ENCODE measurements at places on chromosomes 16 and 17.
A peak's percentile ranks its signal among the peaks of the same experiment; 100 is the strongest.

- peak; percentile 68 for DNase-seq
Measured at GRCh38 chr16:5323284-5324141, 225.9 kb upstream of the EEF2KMT start.

DNA sequence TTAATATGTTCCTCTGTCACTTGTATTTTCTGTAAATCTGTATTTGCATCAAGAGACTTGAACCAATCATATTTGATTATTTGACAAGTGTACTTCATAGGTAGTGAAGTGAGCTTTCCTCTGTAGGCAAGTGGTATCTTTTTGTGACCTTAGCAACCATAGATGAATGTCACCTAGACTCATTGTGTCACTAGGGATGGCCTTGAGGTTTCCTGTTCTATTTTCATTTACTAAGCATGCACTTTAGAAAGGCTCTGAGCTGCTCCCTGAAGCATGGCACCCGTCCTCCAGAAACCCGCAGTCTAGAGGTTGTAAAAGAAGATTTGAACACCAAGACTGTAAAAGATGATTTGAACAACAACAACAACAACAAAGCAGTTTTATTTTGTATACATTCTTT lies 151.7 kb downstream of the PRKCB start:
- DNase-seq, result no peak

- DNase-seq, result no peak
Measured at GRCh38 chr16:23673971-23674614, 4.6 kb upstream of the PLK1 start.

GRCh38 chr17:1201132-1201702 lies 21.4 kb upstream of the ABR start:
- DNase-seq, result no peak

- no peak for DNase-seq
Measured at GRCh38 chr16:167122-167690, 1.4 kb downstream of the HBM start.

DNA sequence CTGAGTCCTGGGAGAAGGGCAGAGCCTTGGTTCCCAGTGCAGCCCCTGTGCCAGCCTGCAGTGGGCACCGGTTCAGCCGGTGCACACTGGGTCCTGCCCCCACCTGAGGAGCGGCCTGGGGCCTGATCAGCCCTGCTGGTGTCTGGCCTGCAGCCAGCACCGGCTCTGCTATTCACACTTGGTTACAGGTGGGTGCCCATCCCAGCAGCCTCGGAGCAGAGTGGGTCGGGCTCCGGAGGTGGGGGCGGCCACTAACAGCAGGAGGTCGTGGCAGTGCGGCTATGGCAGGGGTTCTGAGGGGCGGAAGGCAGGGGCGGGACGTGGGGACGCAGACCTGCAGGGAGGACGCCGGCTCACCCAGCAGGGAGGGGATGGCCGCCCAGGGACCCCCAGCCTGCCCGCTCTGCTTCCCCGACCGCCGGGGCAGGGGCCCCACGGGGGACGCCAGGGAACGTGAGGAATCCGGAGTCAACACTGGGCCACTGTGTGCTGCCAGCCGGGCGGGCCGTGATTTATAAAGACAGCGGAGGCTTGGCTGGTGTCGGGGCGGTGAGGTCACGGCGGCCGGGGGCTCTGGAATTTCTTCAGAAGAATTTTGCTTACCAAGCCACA lies 20.3 kb downstream of the METRNL start:
- DNase-seq, result peak; percentile 34

- DNase-seq, result peak; percentile 56
Measured at GRCh38 chr16:4330277-4330874, 14.5 kb downstream of the GLIS2 start.

- DNase-seq, result peak; percentile 22
Measured at GRCh38 chr16:7405166-7405565, 72.5 kb downstream of the RBFOX1 start.

DNA sequence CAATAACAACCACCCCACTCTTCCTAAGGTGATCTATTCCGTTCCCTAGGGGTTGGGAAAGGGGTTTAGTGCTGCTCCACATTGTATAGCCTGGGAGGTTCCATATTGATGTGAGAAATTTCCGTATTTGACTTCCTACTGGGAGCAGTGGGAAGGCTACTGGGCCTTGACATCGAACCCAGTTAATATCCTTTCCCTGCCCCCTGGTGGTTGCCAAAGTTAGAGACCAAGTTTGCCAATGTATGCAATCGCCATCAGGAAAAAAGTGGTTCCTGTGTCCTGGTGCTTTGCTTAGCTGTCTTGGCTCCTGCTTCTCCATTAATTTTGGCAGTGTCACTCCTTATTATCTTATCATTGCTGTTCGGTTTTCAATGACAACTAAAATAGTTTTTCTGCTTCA lies 914.9 kb downstream of the KCNJ2 start:
- peak; percentile 49 for DNase-seq

- DNase-seq, result no peak
Measured at GRCh38 chr16:59975953-59976352, 1241.8 kb upstream of the GOT2 start.

- peak; percentile 20 for DNase-seq
Measured at GRCh38 chr17:80446645-80447405, 29.6 kb downstream of the NPTX1 start.

- DNase-seq, result no peak
Measured at GRCh38 chr17:6018788-6019187, 51.4 kb upstream of the WSCD1 start.

GRCh38 chr16:47029724-47030123 lies 56.2 kb upstream of the DNAJA2 start:
- no peak for DNase-seq

DNA sequence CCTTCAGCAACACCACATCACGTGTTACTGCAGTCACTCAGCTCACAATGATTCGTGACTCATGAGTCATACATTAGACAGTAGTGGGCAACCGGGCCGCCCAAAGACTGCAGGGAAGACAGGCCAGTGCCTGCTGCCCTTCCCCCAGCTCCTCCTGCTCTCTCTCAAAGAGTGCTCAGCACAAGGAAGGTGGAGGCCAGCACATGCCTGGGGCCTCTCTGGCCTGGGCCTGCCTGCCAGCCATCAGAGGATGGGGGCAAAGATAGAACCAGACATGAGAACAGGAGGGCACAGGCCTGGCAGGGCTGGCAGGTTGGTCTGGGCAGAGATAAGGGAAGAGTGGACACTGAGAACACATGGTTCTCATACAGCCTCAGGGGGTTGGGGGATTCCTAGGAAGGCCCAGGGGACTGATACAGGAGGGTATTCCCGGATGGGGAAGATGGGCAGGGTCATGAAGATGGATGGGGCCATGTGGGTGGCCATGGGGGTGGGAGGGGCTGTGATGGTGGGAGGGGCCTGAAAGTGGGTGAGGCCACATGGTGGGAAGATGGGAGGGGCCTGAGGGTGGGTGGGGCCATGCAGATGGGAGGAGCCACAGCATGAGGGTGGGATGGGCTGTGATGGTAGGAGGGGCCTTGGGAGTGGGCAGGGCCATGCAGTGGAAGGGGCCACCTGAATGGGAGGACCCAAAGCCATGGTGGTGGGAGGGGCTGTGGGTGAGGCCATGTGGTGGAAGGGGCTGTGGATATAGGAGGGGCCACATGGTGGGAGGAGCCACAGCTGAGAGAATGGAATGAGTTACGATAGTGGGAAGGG lies 29.0 kb downstream of the KATNB1 start:
- DNase-seq, result peak; percentile 95

GRCh38 chr17:54013072-54013471 lies 190.3 kb downstream of the KIF2B start:
- DNase-seq, result no peak

DNA sequence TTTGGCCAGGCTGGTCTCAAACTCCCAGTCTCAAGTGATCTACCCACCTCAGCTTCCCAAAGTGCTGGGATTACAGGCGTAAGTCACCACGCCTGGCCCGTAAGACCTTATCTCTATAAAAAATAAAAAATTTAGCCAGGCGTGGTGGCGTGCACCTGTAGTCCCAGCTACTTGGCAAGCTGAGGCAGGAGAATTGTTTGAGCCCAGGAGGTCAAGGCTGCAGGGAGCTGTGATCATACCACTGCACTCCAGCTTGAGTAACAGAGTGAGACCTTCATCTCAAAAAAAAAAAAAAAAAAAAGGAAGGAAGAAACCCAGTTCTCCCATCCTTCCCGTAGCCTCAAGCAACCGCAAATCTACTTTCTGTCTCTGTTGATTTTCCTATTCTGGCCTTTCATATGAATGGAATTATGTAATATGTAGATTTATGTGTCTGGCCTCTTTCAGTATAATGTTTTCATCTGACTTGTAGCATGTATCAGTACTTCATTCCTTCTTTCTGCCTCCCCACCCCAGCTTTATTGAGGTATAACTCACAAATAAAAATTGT lies 11.2 kb downstream of the CASC3 start:
- no peak for DNase-seq

- DNase-seq, result no peak
Measured at GRCh38 chr17:77914385-77915254, 43.9 kb upstream of the TNRC6C start.

DNA sequence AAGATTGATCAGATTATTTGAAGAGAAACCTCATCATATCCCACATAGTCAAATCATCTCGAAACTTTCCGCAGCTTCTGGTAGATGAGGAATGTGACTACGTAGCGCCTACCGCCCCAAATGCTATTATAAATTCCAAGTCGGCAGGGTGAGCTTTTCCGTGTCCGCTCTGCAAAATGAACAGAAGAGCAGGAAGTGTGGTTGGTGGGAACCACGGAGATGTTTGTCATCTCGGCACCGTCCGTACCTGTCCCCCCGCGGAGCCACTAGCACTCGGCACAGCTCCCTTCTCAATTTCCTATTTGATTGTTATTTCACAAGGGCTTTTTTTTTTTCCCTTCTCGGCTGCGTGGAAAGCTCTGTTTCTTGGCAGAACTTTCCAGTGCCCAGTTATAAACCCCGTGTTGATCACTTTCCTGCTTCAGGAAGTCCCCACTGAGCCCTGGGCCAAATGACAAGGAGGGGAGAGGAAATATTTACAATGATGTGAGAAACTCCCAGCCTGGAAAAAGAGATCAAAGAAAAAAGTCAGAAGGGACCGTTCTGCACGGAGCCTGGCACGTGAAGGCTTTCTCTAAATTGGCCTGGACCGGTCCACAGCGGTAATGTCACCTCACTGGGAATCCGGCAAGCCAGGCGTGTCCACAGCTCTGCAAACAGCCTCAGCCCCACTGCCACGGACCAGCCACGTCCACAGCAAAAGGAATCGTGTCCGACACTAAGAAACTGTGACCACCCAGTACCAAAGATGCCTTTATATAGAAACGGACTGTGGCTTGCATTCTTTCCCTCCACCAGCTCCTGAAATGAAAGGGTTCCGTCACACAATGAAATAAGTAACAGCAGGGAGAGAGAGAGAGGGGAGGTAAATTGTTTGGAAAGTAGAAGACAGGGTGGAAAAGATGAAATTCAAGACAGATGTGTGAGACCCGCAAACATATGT lies 65.0 kb downstream of the MRM3 start:
- DNase-seq, result no peak

- peak; percentile 89 for DNase-seq
Measured at GRCh38 chr17:31499771-31500554, 108.5 kb downstream of the RAB11FIP4 start.

DNA sequence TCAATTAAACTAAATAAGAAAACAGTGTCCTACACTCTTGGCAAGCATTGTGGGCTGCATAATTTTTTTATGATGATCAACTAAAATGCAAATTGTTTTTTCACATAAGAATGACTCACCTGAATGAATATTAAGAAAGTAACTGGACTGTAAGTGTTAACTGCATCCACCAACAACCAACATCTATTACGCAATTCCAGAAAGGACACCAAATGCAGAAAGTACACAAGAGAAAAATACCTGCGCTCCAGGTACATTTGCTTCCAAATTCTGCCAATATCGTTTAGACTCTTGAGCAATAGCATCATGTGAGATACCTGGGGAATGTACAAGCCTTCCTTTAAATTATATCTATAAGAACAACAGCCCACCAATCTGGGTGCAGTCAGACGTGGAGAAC lies 19.8 kb upstream of the TXNDC11 start:
- no peak for DNase-seq

GRCh38 chr16:49644145-49644463 lies 211.8 kb downstream of the ZNF423 start:
- peak; percentile 61 for DNase-seq

- DNase-seq, result no peak
Measured at GRCh38 chr17:63124536-63124935, 158.5 kb downstream of the TANC2 start.

- DNase-seq, result no peak
Measured at GRCh38 chr17:9021992-9022572, 772 bp downstream of the NTN1 start.

DNA sequence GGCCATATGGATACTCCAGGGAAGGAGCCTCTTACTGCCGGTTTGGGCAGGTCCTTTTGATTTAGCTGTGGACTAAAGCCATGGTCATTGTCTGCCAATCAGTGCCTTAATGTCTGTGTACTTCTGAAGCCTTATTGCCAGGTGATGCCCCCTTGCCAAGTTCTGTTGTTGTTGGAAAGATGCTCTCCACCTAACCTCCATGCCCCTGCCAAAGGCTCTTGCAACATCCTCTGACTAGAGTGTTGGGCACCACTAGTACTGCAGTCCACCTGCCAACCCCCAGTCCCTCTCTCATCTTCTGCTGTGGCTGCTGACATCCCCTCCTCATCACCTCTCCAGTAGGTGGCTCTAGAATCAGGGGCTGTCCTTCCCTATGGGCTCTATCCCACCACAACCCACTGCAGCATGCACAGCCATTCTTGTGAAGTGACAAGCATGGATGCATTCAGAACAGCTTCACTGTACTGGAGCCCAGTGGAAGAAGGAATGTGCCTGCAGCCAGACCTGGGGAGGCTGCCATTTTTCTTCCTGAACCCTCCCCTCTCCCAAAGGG lies 375.3 kb upstream of the CDH5 start:
- DNase-seq, result no peak

DNA sequence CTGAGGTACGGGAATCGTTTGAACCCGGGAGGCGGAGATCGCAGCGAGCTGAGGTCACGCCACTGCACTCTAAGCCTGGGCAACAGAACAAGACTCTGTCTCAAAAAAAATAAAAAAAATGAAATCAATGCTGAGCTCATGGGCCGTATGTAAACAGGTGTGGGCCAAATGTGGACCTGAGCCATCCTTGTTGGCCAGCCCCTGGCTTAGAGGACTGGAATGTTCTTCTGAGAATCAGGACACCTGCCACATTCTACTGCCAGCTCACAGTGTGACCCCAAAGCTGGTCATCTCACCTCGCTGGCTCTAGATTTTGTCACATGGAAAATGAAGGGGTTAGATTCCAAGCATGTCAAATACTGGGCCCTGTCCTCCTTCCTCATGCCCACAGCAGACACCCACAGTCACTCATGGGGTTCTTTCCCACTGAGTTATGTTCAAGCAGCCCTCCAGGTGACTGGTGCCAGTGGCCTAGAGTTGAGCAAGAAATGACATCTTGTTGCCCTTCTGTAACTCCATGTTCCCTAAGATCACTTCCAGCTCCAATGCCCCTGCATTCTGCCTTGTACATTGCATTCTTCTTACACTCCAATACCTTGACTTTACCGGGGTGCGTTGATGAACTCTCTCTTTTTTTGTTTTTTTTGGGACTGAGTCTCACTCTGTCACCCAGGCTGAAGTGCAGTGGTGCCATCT lies 110.6 kb downstream of the ABCC1 start:
- no peak for DNase-seq

DNA sequence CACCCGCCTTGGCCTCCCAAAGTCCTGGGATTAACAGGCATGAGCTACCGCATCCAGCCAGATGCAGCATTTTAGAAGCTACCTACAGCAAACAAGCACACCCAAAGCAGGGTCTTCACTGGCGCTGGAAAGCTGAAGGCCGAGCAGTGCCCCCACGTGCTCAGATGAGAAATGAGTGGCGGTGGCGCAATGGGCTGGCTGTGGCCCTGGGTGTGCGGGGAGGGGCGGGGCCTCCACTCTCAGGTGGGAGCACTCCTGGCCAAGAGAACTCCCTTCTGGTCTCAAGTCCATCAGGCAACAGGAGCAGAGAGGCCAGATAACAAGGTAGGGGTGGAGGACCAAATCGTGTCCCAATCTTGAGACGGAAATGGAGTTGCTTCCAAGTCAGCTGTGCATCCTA lies 12.1 kb downstream of the TMEM11 start:
- no peak for DNase-seq
